ENCODE measurements at places on chromosomes 3 and 15.

GRCh38 chr3:49411535-49411967 is 225 bp downstream of the RHOA start:
- peak; percentile 66 for DNase-seq

GRCh38 chr15:42742149-42742548 is 5.2 kb upstream of the CDAN1 start:
- no peak for DNase-seq

DNA sequence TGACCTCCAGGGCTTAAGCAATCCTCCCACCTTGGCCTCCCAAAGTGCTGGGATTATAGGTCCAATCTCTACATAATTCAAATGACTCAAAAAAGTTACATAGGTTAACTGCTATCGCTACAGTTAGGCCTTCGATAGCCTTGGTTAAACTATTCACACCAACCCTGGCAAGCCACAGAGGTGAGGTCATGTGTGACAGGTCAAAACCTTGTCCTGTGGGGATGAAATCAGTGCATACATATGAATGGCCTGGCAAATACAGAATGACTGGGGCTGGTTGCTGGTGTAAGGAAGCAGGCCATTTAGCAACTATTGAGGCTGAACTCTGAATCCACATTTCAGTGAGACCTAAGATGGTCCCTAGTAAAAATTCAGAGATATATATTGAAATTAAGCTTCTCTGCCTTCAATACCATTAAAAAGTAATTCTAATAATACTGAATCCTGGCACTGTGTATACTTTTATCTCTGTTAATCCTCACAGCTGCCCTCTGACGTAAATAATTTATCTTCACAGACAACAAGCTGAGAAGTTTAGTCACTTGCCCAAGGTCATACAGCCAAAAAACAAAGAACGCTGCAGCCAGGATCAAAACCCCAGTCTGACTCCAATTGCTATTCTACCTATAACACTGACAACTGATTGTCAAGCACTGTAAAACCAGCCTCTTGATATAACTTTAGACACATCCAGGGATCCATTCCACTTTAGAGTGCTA is 35.3 kb downstream of the MKRN2 start:
- no peak for DNase-seq

DNA sequence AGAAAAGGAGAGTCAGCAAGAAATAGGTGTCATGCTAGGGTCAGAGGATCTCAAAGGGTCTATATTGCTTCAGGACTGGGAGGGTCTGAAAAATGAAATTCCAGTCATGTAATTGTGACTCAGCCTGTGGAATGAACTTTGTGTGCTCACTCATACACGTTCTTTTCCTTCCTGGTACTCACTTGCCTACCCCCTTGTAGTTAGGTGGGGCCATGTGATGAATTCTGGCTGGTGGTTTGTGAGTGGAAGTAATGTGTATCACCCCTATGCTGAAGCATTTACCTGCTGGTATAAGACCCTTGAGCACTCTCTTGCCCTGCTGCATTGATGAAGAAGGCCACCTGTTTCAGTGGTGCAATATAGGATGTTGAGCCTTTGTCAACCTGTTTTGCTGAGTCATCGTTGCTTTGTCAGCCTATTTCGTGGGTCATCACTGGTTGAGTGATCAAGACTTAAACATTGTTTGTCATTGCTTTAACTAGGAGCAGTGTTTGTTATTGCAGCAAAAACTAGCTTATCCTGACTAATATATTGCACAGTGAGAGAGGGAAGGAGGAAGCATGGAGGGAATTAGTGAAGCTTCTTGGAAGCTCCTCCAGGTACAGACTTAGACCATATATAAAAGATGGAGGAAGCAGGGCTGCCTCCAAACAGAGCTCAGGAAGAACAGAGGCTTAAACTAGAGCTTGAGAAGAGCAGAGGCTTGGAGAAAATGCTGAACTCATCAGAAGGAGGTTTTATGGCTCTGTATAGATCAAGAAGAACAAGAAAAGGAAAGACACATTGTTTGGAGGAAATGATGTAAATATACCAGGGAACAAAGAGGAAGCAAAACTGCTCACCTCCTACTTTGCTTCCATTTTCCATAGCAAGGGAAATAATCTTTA is 28.9 kb downstream of the TLNRD1 start:
- DNase-seq = peak; percentile 23

DNA sequence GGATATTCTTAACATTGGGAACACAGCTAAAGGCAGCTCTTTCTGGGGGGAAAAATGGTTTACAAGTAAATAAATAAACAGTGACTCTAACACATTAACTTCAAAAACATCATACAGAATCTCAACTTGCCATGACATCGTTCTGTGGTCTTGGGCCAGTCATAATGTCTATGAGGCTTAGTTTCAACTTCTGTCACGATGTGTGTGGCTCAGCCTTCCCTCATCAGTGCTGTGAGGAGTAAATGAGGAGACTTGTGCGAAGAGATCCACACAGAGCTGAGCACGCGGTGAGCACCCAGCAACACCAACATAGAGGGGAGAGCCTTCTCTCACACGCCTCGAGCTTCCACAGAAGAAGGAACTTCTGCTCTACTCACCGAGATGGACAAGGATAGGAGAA is 49.0 kb downstream of the DZIP1L start:
- no peak for DNase-seq

GRCh38 chr3:139303216-139303615 is 40.6 kb upstream of the MRPS22 start:
- no peak for DNase-seq

GRCh38 chr3:195186041-195186709 is 84.8 kb downstream of the XXYLT1 start:
- DNase-seq = no peak

GRCh38 chr15:86312486-86312885 is 232.8 kb downstream of the AGBL1 start:
- no peak for DNase-seq

- DNase-seq = no peak
These were observed 7.9 kb downstream of the RHOA start for GRCh38 chr3:49403891-49404290.

GRCh38 chr15:50786871-50787270 is 21.4 kb upstream of the SPPL2A start:
- DNase-seq = no peak

- DNase-seq = no peak
These were observed 20.2 kb downstream of the CGGBP1 start for GRCh38 chr3:88038566-88038965.

- DNase-seq = no peak
These were observed at the start of gene NAALADL2 for GRCh38 chr3:174859114-174859735. Gene NAALADL2, plus strand, starts transcription at chr3:174859334.
